Activated CD4-positive, alpha-beta T cell treated with anti-CD3 and anti-CD28 coated beads, Interleukin-2, amount 50 U/mL, for 1 hour (primary cell): ENCODE measurements at places on chromosomes 3 and 15.

DNA sequence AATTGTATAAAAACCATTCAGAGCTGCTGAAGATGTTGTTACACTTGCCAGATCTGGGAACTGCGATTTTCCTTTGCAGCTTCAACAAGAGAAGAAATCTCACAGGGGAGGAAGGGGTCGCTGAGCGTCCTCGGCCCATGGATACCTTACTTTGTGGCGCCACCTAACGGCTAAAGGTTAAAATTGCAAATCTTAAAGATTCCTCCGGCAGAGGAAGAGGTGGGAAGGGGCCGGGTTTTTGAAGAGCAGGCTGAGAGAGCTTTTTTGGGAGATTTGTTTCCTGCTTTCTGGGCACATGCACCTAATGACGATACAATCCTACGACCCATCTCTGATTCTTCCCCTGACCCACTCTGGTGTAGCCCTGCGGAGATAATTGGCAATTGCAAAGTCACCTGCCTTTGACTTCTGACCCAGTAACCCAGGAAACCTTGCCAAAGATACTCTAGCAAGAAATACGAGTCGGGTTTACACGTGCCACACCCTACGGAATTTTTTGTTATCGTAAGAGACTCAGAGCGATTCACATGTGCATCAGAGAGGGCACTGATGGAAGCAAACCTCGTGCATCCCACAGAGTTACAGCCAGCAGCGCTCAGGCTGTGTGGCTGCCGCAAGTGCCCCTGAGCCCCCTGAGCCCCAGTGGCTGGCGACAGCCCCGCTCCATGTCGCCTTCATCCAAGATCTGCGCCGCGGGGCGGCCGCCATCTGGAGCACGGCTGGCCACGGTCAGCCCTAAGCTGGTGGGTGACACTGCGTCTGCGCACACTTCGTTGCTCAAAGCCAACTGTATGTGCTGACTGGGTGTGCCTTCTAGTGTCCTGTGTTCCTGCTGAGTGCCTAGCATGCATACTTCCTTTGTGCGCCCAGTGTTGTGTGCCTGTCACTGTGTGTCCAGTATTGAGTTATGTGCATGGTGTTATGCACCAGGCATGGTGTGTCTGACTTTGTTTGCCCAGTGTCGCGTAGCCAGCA is 55.2 kb upstream of the CHRNA7 start:
- peak; percentile 13 for DNase-seq

GRCh38 chr15:84812842-84813241 is 4.3 kb upstream of the ALPK3 start:
- no peak for DNase-seq

DNA sequence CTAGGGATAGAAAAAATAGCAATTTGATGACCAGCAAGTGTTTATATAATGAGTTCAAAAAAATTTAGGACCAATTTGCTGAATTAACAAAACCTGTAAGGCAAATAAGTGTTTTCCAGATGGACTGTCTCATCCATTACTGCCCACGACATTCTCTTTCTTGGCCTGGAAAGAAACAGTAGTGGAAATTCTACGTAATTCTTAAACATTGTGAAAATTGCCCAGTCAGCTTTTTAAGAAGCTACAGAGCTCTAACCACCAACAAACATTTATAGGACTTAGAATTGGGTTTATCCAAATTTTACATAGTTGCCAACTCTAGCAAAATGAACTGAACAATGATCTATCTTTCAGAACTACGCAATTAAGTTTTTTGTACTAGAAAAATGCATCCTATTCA is 227.7 kb upstream of the PEX5L start:
- DNase-seq, result no peak

DNA sequence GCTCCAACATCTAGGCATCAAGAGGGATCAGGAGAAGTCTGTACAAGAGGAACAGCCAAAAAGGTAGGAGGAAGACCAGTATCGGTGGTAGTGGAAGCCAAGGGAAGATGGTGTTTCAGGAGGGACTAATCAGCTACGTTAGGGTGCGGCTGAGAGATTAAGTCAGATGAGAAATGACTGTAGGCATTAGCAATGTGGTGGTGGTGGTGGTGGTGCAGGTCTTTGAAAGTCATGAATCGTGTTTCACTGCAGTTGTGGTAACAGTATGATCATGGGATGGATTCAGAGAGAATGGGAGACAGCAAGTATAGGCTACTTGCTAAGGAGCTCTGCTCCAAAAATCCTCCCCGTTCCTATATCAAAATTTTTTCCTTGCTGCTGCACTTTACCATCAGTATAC is 35.5 kb downstream of the ASTE1 start:
- no peak for DNase-seq

DNA sequence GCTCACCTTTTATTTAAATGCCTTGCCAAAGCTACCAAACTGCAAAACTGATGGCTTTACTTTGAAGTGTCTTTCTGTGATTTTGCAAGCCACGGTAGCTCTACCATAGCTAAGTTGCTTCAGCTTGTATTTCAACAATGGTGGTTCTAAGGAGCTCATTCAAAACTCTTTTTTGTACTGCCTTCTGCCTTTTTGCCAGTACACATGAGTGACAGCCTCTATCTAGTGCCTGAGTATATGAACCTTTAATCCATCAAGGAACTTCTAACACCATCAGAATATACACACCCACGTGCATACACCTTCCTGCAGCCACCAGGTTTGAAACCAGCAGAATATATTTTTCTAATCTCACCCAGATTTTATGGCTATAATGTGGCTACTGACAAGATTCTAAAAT is 10.4 kb upstream of the NR2F2 start:
- DNase-seq, result no peak

GRCh38 chr3:141782386-141782932 is 19.3 kb downstream of the GRK7 start:
- no peak for DNase-seq

DNA sequence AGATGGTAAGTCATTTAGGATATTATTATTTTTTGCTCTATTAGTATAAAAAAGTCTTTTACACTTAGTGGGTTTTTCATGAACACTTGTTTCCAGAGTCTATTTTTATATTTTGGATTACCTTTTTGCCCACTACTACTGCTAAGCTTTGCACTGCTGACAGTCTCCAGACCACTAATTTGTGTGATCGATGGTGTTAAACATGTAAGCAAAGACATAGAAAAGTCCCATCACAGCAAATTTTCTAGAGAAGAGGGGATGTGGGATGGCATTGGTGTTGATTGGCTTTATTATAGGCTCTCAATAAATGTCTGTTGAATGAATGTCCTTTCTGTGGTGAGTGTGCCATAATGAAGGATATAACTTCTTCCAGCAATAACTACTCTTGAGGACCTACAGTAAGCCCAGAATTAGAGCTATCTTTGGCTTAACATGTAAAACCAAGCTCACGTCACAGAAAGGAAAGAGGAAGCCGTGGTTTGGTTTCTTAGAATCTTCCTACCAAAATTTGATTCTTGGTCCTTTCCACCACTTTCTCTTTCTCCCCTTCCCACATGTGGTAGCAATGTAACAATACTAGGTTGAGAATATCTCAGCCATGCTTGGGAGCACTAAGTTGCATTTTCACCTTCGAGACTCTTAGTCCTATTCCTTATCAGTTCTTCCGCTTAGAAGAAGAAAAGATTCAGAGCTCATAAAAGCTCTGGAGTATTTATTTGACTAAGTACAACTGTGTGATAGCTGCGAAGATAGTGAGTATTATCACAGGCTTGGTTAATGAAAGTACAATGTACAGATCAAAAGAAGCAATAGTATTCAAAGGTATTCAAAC is 90.6 kb upstream of the UMPS start:
- DNase-seq, result no peak

- DNase-seq, result no peak
Measured at GRCh38 chr15:82640672-82641071, 6.5 kb downstream of the CPEB1 start.

- no peak for DNase-seq
Measured at GRCh38 chr3:166510382-166510781, 673.2 kb upstream of the BCHE start.

- no peak for DNase-seq
Measured at GRCh38 chr3:31179768-31180167, 285.3 kb upstream of the GADL1 start.

GRCh38 chr15:93268066-93268465 is 179.1 kb upstream of the RGMA start:
- no peak for DNase-seq

- no peak for DNase-seq
Measured at GRCh38 chr15:61780278-61780980, 279.8 kb downstream of the VPS13C start.

GRCh38 chr15:79970624-79971434 is at the start of gene BCL2A1:
BCL2A1 (minus strand) TSS chr15:79971196; CDS start chr15:79971119, 77 bp downstream.
- peak; percentile 52 for DNase-seq

- DNase-seq, result no peak
Measured at GRCh38 chr3:12224181-12225147, 64.4 kb upstream of the PPARG start.

DNA sequence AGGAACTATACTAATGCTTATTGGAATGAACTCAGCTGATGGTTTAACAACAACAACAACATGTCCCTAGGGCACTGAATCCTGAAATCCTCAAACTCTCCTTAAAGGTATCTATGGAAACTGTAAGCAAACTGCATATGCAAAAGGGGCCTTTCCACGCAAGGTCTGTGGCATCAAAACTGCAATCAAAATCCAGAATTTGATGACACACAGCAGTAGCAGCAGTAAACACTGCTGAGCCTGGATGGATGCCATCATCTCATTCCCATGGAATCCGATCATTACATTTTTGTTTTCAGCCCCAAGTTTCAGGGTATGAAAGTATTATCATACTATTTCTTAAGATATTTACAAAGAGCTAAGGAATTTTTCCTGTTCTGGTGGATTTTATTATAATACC is 399.7 kb downstream of the VPS13C start:
- no peak for DNase-seq

GRCh38 chr15:61049028-61049427 is 180.1 kb downstream of the RORA start:
- no peak for DNase-seq

- DNase-seq, result peak; percentile 11
Measured at GRCh38 chr15:64634027-64634426, 141.4 kb downstream of the RBPMS2 start.
